ENCODE measurements at places on chromosomes 5 and 9.

GRCh38 chr5:54761213-54761701 lies 224.1 kb downstream of the ESM1 start:
- DNase-seq: no peak

DNA sequence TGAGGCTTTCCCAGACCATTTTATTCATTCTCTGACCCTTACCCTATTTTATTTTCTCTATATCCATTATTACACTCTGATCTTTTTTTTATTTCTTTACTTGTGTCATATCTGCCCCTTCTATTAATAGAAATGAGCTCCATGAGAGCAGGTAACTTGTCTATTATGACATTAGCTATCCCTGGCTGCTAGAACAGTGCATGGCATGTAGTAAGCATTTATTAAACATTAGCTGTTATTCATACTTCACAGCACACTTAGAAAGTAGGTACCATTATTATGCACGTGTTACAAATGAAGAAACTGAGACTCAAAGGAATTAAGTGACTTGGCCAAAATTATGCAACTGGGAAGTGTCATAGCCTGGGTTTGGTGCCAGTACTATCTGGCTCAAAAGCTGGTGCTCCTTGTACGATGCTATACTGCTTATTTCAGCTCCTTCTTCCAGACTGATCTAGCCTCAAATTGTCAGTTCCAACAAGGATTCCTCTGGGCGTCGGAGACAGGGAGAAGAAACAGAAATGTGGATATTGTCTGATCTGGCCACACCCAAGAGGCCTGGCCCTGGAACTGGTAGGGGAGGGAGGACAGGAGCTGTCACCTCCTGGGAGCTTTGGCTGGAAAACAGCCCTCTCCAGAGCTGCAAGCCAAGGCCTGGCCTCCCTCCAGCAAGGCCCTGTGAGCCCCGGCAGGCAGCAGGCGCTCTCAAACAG lies 10.8 kb upstream of the NIPAL4 start:
- no peak for DNase-seq

- no peak for DNase-seq
These were observed 218.2 kb upstream of the IL12B start for GRCh38 chr5:159548517-159548916.

- DNase-seq: no peak
These were observed 35.2 kb downstream of the INSYN2B start for GRCh38 chr5:169944922-169945680.

GRCh38 chr5:40233268-40233667 lies 446.4 kb upstream of the PTGER4 start:
- no peak for DNase-seq

- no peak for DNase-seq
These were observed 47.2 kb downstream of the RFX3 start for GRCh38 chr9:3478549-3478953.

- DNase-seq: no peak
These were observed 117.7 kb downstream of the GAS1 start for GRCh38 chr9:86829496-86830046.

All from ACHN (cell line).